ENCODE measurements at places on chromosomes 6 and 20.

GRCh38 chr6:20755631-20756030, 221.4 kb downstream of the CDKAL1 start:
- DNase-seq: no peak

DNA sequence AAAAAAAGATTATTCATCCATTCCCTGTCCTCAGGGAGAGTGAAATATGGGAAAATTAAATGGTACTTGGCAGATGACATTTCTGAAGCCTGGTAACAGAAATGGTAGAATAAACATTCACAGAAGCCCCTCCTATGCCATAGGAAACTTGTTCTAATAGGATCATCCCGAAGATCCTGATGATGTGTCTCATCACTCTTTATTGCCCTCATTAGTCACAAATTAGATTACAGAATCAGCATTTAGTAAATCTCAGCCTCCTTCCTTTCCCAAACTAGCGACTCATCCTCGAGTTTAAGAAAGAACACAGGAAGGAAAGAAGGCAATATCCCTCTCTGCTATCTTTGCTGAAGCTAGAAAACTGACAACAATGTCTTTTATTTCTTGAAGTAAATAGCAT, 154.4 kb downstream of the TMEM200A start:
- no peak for DNase-seq

GRCh38 chr6:14652536-14652935, 535.0 kb downstream of the CD83 start:
- DNase-seq: no peak

- no peak for DNase-seq
Observed at GRCh38 chr6:144352331-144352730, 67.2 kb downstream of the UTRN start.

DNA sequence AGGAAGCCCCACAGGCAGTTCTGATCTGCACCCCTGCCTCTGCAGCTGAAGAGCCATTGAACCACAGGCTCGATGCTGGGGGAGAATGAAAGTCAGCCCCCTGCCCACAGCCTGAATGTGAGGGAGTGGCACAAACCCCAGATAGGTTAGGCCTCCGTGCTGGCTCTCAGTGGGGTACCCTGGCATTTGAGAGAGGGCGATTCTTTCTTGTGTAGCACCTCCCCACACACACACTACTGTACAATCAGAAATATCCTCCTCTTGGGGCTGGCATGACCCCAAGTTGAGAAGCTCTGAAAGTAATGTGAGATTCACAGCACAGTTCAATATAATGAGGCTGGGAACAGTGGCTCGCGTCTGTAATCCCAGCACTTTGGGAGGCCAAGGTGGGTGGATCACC, 17.9 kb downstream of the TTBK1 start:
- no peak for DNase-seq

DNA sequence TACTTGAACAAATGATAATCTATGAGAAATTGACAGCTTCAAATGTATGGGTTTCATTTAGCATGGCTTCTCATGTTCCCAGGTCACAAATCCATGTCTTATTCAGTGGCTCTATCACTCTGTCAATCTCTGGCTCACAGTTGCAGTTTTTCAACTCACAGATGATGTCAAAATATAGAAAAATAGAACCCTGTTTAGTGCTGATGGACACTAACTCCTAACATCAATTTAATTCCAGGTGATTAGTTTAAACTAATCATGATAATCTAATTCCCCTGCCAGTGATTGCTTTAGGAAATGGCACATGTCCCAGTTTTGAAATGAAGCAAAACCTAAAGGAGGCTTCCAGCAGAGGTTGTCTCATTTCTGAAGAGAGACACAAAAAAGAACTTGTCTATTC, 13.0 kb downstream of the KHDC1 start:
- DNase-seq: no peak

- no peak for DNase-seq
Observed at GRCh38 chr20:63014710-63015109, 7.9 kb upstream of the BHLHE23 start.

DNA sequence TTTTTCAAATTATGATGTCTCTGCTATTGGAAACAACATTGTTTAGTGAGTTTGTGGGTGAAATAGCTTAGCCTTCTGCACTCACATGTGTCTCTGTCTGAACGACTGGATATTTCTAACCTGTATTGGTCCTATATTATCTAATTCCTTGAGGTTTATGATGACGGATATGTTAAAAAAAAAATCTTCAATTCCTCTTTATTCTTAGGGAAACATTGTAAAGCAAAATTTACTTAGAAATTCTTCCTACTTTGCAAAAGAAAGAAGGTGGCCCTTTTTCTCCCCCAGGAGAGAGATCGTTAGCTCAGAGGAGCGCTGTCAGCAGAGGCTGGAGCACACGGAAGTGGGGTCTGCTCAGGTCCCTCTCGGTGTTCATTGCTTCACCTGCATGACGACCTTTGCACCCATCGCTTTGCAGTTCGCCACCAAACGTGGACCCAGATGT, 149.8 kb downstream of the ZDHHC14 start:
- no peak for DNase-seq

DNA sequence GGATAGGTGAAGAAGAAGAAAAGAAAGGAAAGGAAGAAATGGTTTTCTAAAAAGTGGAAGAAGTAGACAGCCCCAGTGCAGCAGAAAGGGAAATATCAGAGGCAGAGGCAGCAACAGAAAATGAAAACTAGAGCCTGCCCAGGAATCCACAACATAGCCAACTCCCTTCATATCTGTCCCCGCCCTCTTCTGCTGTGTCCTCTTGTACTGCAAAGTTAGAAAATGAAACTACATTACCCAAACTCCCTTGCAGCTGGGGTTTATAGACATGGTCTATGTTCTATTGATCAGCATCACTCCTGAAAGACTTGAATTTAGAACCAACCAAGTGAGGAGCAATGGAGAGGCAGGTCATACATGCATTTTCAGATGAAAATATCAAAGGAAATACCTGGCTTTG, 200.5 kb upstream of the PHACTR1 start:
- no peak for DNase-seq

DNA sequence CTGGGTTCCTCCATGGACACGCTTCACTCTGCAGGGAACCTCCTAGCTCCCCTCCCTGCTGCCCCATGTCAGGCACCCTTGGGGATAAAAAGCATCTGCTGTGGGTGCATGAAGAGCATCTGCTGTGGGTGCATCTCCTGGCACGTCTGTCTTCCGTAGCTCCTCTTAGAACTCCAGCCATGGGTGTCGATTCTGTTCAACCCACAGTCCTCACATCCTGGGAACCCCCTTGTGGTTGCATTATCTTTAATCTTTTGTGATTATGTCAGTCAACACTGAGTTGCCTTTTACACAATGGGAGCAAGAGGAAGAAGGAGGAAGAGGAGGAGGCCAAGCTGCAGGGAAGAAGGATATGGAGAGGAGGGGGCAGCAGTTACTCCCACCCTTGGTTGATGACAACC, 24.1 kb upstream of the CCR6 start:
- no peak for DNase-seq

- no peak for DNase-seq
Observed at GRCh38 chr6:36099869-36100483, 30.3 kb upstream of the MAPK13 start.

Measured in midbrain (tissue), 1 donor.